ENCODE measurements at places on chromosomes 3 and 15.

GRCh38 chr15:88246081-88246480 is 10.5 kb downstream of the NTRK3 start:
- DNase-seq, result no peak

- no peak for DNase-seq
These were observed 36.1 kb upstream of the MECOM start for GRCh38 chr3:169699536-169700050.

- DNase-seq, result no peak
These were observed 9.4 kb downstream of the APBA2 start for GRCh38 chr15:28895146-28895545.

- no peak for DNase-seq
These were observed 78.6 kb downstream of the PLD1 start for GRCh38 chr3:171731691-171732090.

DNA sequence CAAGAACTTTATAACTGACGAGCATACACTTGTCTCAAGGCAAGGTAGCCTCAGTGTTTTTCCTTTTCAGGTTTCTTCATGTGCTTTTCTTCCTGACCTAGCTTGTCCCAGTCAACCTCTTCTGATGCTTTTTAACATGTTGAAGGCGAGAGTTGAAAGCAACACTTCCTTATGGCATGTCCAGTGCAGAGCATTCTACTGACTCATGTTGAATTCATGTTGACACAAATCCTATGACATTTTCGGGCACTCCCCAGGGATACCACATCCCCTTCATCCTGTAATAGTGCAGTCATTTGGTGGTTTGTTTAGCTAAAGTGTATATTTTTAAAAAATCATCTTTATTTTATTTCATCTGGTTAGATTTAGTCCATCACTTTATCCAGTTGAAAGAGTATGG is 75.9 kb upstream of the CBLB start:
- no peak for DNase-seq

DNA sequence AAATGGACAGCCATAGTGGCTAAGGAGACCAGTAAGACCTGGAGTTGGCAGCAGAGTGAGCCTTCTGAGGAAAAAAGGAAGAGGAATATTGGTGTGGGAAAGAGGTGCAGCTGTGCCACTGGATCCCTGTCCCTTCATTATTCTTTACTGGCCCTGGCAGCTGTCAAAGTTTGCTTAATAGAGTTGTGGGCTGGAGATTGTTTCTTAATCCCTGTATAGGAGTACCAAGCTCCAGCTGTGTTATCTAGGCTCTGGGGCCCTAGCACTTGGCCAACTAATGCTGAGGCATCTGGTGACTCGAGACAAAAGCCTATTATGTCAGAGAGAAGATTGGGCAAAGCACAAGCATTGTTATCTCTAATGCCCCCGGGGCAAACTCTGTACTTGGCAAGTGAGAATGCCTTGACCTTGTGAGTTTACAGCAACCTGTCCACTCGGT is 61.4 kb downstream of the ZNF609 start:
- no peak for DNase-seq

GRCh38 chr3:190016966-190017365 is 103.7 kb downstream of the P3H2 start:
- DNase-seq, result no peak

- no peak for DNase-seq
These were observed 695 bp downstream of the METTL6 start for GRCh38 chr3:15426579-15427118.

DNA sequence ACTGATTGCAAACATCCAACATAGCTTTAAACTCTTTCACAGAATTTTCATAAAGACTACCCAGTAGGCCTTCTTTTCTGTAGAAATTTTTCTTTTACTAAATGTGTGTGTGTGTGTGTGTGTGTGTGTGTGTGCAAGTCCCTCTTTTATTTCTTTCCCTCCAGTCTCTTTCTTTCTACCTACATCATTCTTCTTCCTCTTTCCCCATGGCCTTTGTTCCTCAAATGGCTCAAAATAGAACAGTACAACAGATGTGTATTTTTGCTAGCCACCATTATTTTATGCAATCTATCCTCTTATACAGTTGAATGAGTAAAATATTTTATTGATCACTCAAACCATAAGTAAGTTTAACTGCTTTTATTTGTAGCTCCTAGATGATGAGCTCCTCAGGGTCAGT is 76.4 kb downstream of the USF3 start:
- no peak for DNase-seq

GRCh38 chr15:76863123-76863522 is 42.0 kb downstream of the SCAPER start:
- no peak for DNase-seq

GRCh38 chr3:171672538-171672937 is 137.7 kb downstream of the PLD1 start:
- no peak for DNase-seq

GRCh38 chr3:81932681-81933080 is 171.2 kb upstream of the GBE1 start:
- DNase-seq, result no peak

- no peak for DNase-seq
These were observed 148.9 kb upstream of the TSPAN3 start for GRCh38 chr15:77219841-77220240.

Measured in activated naive CD8-positive, alpha-beta T cell treated with anti-CD3 and anti-CD28 coated beads, Interleukin-2, amount 50 U/mL, for 16 hours (primary cell).